ENCODE measurements at places on chromosomes 4 and X. TPM values are rescaled to one million over a fixed set of nuclear protein-coding genes. Genes with fewer than 3 reads are reported as not detected.

The MAGEA2B gene
- 45.3 TPM for total RNA-seq

The CSAG1 gene
- 60.4 TPM for total RNA-seq

The RRH gene
- not detected for total RNA-seq

The RHOXF2 gene
- not detected for total RNA-seq

The LRAT gene
- 6.7 TPM for total RNA-seq

The NIPAL1 gene
- total RNA-seq, result 4.1 TPM

The RIPPLY1 gene
- total RNA-seq, result not detected

The DTHD1 gene
- total RNA-seq, result not detected

The MRPS18C gene
- total RNA-seq, result 30.2 TPM

All from A375 (cell line).